WTC11 (cell line): ENCODE measurements at places on chromosomes 3 and 15. TPM values are rescaled to one million over a fixed set of nuclear protein-coding genes. Genes with fewer than 3 reads are reported as not detected.

GRCh38 chr3:56023546-56023945, 444.7 kb downstream of the ERC2 start:
- DNase-seq, result no peak

DNA sequence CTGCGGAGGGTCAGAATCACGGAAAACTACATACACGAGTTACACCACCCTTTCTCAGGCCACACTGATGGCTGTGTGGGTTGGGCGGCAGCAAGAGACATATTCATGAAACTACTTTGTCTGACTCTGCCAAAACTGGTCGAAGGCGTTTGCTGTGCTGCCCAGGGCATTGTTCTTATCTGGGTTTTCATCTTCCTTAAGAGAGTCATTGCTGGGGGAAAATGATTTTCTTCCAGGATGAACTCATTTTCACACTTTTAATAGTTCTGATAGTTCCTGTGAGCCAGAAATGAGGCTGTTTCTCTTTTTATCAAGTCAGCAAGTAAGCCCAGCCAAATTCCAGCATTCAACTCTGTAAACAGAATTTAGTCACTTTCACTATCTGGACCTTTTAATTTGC, 47.6 kb downstream of the TRIM71 start:
- DNase-seq, result no peak

GRCh38 chr3:71309342-71309741, 274.2 kb downstream of the FOXP1 start:
- no peak for DNase-seq

GRCh38 chr3:135014566-135014965, 219.5 kb downstream of the EPHB1 start:
- no peak for DNase-seq

DNA sequence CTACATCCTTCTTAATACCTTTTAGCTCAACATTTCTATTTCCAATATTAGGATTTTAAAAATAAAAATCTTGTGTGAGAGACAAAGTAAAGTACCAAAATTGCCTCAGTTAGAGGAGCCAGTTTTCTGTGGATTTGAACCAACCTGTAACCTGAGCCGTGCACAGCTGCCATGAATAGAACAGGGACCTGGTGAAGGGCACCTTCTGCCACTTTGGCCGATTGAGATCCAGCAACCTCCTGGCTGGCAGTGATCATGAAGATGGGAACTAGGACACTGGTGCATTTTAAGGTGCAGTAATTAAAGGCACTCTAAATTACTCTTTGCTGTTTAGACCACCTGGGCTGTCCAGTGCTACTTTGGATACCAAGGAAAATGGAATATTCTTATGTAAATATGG, 34.3 kb upstream of the TRAK1 start:
- DNase-seq, result no peak

DNA sequence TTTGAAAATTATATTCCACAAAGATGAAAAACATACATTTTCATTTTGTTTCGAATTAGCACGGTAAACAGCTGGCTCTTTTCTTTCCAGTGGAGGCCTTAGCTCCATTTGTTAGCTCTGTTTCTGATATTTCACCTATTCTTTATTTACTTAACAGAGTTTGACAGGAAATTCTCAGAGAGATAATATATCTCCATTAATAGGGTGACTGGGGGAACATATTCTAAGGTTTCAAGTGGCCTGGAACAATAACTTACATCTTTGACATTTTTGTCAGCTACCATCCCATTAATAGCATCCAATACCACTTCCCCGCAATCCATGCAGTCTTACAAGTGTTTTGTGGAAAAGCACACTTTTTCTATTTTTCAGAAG, 577.6 kb upstream of the MDFIC2 start:
- no peak for DNase-seq

Gene SETD2
- total RNA-seq, result 33.5 to 39.8 TPM (median 33.5 TPM) in 3 replicates

Gene SI
- total RNA-seq, result not detected in 3 replicates
